ENCODE measurements at places on chromosomes 13 and 19. TPM values are rescaled to one million over a fixed set of nuclear protein-coding genes. Genes with fewer than 3 reads are reported as not detected.

Gene NPHS1
- not detected for total RNA-seq

Gene MEGF8
- total RNA-seq: 16.3 TPM

Gene LILRB5
- not detected for total RNA-seq

Gene MATK
- total RNA-seq: not detected

Gene TMEM150B
- total RNA-seq: not detected

Gene FCAR
- not detected for total RNA-seq

Gene SIAH3
- not detected for total RNA-seq

Gene ZNF835
- under 0.01 TPM for total RNA-seq

Data from epithelial cell of umbilical artery (primary cell).